ENCODE measurements at places on chromosomes 4 and X. TPM values are rescaled to one million over a fixed set of nuclear protein-coding genes. Genes with fewer than 3 reads are reported as not detected.

GRCh38 chr4:151472297-151472696 lies 63.3 kb downstream of the FHIP1A start:
- no peaks in the 10 kb centered on the region for H3K36me3 ChIP-seq
- no peaks in the 10 kb centered on the region for H3K4me1 ChIP-seq
- no peak overlapping the region for H3K4me3 ChIP-seq
- no peaks in the 10 kb centered on the region for H3K27me3 ChIP-seq
- DNase-seq, result no peak
- H3K27ac ChIP-seq, result no peak overlapping the region

- no peak overlapping the region for H3K4me3 ChIP-seq
- peaks cover 31% of the 10 kb centered on the region for H3K4me1 ChIP-seq
- H3K27ac ChIP-seq, result no peak overlapping the region
- H3K27me3 ChIP-seq, result no peaks in the 10 kb centered on the region
Observed at GRCh38 chrX:48688531-48689150, 5.0 kb downstream of the WAS start.

- H3K36me3 ChIP-seq, result no peaks in the 10 kb centered on the region
- peaks cover 29% of the 10 kb centered on the region for H3K4me1 ChIP-seq
- H3K27ac ChIP-seq, result peak overlapping the region; percentile 92
- no peak for DNase-seq
- peak overlapping the region; percentile 78 for H3K4me3 ChIP-seq
Observed at GRCh38 chr4:38489011-38489861, 174.8 kb upstream of the KLF3 start.

DNA sequence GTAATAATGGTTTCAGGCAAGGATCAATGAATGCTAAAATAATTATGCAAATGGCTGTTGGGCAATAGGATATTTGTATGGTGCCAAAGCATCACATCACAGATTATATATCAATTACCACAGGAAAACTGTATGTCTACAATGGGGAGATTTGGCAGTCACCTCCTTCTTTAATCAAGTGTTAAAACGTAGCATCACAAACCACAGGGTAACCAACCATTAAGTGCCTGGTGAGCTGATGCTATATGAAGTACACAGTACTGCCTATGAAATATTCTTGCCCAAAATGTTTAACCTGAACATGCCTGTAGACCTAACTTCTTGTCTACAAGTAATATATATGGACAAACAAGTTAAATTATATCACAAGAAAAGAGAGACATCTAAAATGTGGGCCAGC lies 25.3 kb downstream of the MECP2 start:
- no peaks in the 10 kb centered on the region for H3K27me3 ChIP-seq
- peaks cover 34% of the 10 kb centered on the region for H3K4me1 ChIP-seq
- DNase-seq, result no peak
- H3K27ac ChIP-seq, result no peak overlapping the region
- no peaks in the 10 kb centered on the region for H3K36me3 ChIP-seq
- H3K4me3 ChIP-seq, result peak overlapping the region; percentile 19

The MAGEE1 gene
- 8.4 TPM for total RNA-seq

DNA sequence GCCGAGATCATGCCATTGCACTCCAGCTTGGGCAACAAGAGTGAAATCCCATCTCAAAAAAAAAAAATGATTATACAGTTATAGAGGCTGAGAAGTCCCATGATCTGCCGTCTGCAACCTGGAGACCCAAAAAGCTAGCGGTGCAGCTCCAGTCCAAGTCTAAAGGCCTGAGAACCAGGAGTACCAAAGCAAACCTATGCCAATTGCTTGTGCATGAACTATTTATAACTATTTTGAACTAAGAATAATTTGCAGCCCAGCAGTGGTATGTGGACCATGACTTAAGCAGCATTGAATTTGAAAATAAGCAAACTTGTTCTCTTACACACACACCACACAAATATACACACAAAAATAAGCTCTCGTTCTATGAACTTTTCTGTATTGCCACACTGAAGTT lies 51.8 kb downstream of the TASL start:
- no peaks in the 10 kb centered on the region for H3K4me1 ChIP-seq
- no peaks in the 10 kb centered on the region for H3K36me3 ChIP-seq
- no peaks in the 10 kb centered on the region for H3K27me3 ChIP-seq
- no peak overlapping the region for H3K4me3 ChIP-seq
- no peak for DNase-seq
- H3K27ac ChIP-seq, result no peak overlapping the region

GRCh38 chr4:168979338-168979737 lies 30.7 kb downstream of the CBR4 start:
- H3K27me3 ChIP-seq, result no peaks in the 10 kb centered on the region
- no peak overlapping the region for H3K4me3 ChIP-seq
- H3K27ac ChIP-seq, result no peak overlapping the region
- H3K4me1 ChIP-seq, result no peaks in the 10 kb centered on the region
- H3K36me3 ChIP-seq, result peaks cover 5% of the 10 kb centered on the region
- no peak for DNase-seq

GRCh38 chrX:25191403-25191802 lies 175.6 kb upstream of the ARX start:
- H3K36me3 ChIP-seq, result peaks cover 2% of the 10 kb centered on the region
- no peaks in the 10 kb centered on the region for H3K4me1 ChIP-seq
- no peak overlapping the region for H3K4me3 ChIP-seq
- DNase-seq, result no peak

Measured in T-helper 17 cell (primary cell).